Central memory CD4-positive, alpha-beta T cell (primary cell): ENCODE measurements at places on chromosomes 6 and 20.

GRCh38 chr6:10540073-10540746 lies 19.1 kb downstream of the GCNT2 start:
- DNase-seq: no peak

DNA sequence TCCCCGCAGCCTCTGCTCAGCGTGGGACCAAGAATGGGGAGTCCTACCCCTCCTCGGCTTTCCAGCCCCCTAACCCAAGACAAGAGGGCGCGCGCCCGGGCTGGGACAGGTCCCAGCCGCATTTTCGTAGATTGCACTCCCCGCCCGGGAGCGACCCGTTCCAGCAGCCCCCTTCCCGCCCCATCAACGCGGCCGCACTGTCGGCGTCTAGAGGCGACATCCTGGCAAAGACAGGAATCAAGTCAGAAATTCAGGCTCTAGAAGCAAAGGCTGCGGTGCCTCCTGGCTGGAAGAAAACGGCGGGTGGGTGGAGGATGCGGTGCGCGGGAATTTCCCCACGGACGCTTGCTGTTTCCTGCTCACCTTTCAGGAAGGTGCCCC lies 957 bp downstream of the PROKR2 start:
- DNase-seq: no peak

DNA sequence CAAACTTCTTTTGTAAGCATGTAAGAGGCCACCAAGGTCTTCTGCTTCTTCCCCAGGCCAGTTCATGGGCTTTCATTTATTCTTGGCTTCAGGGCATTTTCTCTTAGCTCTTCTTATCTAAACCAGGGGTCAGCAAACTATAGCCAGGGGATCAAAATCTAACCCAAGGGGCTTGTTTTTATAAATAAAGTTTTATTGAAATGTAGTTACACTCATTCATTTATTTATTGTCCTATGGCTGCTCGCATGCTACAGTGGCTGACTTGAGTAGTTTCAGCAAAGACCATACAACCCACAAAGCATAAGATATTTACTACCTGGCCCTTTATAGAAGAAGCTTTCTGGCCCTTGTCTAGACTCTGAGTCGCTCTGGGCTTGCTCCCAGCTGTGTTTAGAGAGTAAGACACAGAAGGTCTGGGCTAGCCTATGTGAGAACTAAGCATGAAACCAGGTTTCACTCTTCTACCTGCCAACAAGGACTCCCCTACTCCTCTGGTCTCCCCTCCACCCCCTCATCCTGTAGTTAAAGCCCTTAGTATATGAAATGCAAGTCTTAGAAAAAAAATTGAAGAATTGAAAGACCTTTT lies 43.2 kb downstream of the KHDC1L start:
- DNase-seq: no peak

- DNase-seq: no peak
These were observed 18.0 kb downstream of the TUBB2A start for GRCh38 chr6:3139090-3139903.

GRCh38 chr6:43739642-43740091 lies 30.3 kb upstream of the VEGFA start:
- DNase-seq: no peak

DNA sequence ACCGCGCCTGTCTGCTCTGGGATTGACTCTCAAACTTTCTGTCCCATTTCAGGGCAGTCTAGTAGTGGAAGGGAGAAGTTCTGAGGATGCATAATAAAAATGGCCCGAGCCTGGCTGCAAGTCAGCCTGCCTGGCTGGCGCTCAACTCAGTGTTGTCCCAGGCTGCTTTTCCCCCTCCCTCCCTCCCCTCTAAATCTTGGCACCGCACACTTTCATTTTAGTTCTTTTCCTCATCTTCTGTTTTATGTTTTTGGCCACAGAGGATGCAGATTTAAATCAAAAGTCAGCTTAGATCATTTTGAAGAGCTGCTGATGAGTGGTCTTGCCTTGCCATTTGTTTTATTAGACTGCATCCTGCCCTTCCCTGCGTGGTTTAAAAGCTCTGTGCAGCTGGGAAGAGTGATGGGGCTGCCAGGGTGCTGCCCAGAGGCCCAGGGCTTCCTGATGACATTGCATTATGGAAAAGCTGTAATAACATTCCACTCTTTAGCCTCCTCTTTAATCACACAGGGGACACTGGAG lies 6.5 kb upstream of the UQCC2 start:
- no peak for DNase-seq
